ENCODE measurements at places on chromosomes 1 and 21. TPM values are rescaled to one million over a fixed set of nuclear protein-coding genes. Genes with fewer than 3 reads are reported as not detected.

- DNase-seq, result no peak
These were observed 6.0 kb downstream of the VANGL2 start for GRCh38 chr1:160406131-160406968.

NBPF19 gene
- 25.4 TPM for total RNA-seq

CD247 gene
- 4.6 TPM for total RNA-seq

GRCh38 chr1:164633997-164634396 lies 75.0 kb downstream of the PBX1 start:
- no peak for DNase-seq

DNA sequence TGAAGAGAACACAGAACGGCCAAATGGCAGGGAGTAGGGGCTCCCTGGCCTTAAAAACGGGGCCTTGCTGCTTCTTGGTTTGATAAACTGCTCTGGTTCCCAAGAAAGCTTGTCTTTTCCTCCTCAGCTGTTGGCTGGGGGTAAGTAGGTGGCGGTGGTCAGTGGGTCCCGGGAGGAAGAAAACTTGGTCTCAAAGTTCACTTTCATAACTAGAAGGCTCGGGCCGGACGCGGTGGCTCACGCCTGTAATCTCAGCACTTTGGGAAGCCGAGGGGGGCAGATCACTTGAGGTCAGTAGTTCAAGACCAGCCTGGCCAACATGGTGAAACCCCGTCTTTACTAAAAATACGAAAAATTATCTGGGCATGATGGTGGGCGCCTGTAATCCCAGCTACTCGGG lies 47.3 kb upstream of the CTBS start:
- DNase-seq, result no peak

WDR64 gene
- 0.25 TPM for total RNA-seq

- no peak for DNase-seq
These were observed 123.3 kb downstream of the PCNX2 start for GRCh38 chr1:233172201-233172600.

DNA sequence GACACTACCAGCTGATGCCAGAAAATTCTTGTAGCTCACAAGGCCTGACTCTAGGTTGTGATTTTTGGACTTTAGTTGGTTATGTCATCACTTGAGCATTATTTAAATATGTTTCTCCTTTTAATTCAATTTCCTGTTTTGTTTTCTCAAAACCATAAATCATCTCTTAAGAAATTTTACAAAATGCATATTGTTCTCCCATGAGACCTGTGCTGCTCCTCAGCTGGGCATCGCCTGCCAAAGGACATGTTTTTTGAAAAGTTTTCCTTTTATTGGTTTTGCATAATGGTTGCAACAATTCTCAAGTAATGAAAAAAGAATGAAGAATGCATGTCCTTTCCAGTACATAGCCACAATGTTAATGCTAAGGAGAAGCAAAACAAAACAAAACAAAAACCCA lies 204.7 kb upstream of the LYPLAL1 start:
- no peak for DNase-seq

ZNF670 gene
- 2.3 TPM for total RNA-seq

DNA sequence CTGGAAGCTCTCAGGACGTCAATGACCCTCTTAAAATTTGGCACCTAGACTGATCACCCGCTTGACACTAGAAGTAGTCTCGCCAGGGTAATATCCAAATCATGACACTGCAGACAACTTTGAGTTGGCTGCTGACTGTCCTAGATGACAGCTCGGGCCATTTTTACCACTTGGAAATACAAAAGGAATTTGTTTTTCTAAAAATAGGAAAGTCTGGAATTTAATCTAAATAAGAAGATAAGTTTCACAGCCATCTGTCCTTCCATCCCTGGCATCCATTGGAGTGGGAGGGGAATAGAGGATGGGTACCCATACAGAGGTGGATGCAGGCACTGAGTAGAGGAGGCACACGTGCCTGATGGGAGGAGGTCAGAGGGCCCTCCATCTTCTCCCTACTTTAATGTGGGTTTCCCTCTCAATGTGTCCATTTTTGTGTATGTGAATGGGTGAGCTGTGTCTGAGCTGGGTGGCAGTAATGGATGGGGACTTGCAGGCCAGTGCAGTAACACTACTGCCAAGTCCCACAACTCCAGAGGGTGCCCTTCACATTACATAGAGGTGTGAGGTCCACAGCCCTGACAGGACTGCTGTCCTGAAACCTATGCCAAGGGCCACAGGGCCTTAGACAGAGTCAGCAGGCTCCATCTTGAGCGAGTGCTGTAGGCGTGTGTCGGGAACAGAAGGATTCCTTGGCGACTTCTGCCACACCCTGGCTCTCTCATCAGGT lies 104.8 kb upstream of the IPO9 start:
- DNase-seq, result no peak

- DNase-seq, result no peak
These were observed 15.3 kb downstream of the MASP2 start for GRCh38 chr1:11031624-11032262.

GRCh38 chr1:24724345-24725208 lies 20.7 kb upstream of the CLIC4 start:
- DNase-seq, result peak; percentile 46

GRCh38 chr1:46133781-46134350 lies 1.4 kb upstream of the PIK3R3 start:
- no peak for DNase-seq

DNA sequence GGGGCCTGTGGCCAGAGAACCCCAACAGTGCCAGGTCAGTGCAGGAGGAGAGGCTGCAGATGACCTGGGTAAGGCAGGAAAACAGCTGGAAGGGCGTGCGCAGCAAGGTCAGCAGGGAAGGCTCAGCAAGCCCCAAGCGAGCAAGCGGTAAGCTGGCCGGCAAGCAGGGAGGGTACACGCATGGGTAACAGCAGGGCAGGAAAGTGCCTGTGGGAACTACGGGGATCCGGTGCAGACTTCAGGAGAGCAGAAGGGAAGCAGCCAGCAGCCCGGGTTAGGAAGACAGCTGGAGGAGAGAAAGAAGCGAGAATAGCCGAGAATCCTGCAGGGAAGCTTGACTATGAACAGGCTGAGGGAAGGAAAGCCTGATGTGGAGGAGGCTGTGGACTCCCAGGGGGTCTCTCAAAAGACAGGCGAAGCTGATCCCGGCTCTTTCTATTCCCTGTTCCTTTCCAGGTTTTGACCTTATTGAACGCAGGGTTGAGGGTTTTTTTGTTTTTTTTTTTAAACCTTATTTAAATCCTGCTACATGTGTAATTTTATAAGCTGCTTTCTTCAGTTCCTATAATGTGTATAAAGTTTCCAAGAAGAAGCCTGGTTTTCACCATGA lies 20.9 kb downstream of the UMODL1 start:
- DNase-seq, result no peak

DNA sequence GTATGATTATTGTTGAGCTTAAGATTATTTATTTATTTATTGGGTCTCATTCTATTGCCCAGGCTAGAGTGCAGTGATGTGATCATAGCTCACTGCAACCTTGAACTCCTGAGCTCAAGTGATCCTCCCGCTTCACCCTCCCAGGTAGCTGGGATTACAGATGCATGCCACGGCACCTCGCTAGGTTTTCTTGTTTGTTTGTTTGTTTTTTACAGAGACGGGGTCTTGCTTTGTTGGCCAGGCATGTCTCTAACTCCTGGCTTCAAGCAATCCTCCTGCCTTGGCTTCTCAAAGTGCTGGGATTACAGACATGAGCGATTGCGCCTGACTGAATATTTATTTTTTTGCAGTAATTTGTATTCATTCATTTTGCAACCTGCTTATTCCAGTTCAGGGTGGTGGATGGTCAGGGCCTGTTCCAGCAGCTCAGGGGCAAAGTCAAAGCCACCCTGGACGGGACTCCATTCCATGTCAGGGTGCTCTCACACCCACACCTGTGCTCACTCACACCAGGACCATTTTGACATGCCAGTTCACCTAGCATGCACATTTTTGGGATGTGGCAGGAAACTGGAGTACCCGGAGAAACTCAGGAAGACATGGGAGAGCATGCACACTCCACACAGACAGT lies 29.6 kb upstream of the RASAL2 start:
- no peak for DNase-seq

GRCh38 chr1:78370356-78370755 lies 120.4 kb upstream of the PTGFR start:
- no peak for DNase-seq

All from mucosa of descending colon (tissue), 3 donors.